Activated CD8-positive, alpha-beta memory T cell treated with anti-CD3 and anti-CD28 coated beads, Interleukin-2, amount 10 ng/mL, durations not matched to agents 7 days and 5 days (primary cell): ENCODE measurements at places on chromosomes 5 and 9. TPM values are rescaled to one million over a fixed set of nuclear protein-coding genes. Genes with fewer than 3 reads are reported as not detected.

The PCDHGB7 gene
- not detected for total RNA-seq

The MAPK9 gene
- 40.9 TPM for total RNA-seq

The DEPDC1B gene
- 35.3 TPM for total RNA-seq

The PCDHGB1 gene
- total RNA-seq = not detected

The MCIDAS gene
- total RNA-seq = 0.21 TPM

The PLAC8L1 gene
- total RNA-seq = 0.50 TPM

The RNF180 gene
- total RNA-seq = not detected

The C1QTNF3 gene
- 3.8 TPM for total RNA-seq

The HTR4 gene
- not detected for total RNA-seq

The ATP10B gene
- not detected for total RNA-seq

The DTWD2 gene
- 1.5 TPM for total RNA-seq

The OR1J2 gene
- not detected for total RNA-seq

The TAF7 gene
- total RNA-seq = 64.6 TPM

The LURAP1L gene
- not detected for total RNA-seq

The PHPT1 gene
- total RNA-seq = 96.8 TPM

The GRIN1 gene
- not detected for total RNA-seq

The AHRR gene
- total RNA-seq = 56.8 TPM

The CDKN2B gene
- total RNA-seq = 0.93 TPM

The IFNB1 gene
- 1.1 TPM for total RNA-seq

The FAM78A gene
- 76.8 TPM for total RNA-seq

The OTULINL gene
- total RNA-seq = 61.5 TPM

The CCL21 gene
- not detected for total RNA-seq

The SPAG8 gene
- total RNA-seq = 1.2 TPM

The C9orf78 gene
- total RNA-seq = 90.2 TPM

The PCDHAC2 gene
- not detected for total RNA-seq

The TRIM7 gene
- total RNA-seq = 1.6 TPM

The EDIL3 gene
- not detected for total RNA-seq

The PCDHGA11 gene
- total RNA-seq = not detected

The LHX6 gene
- not detected for total RNA-seq

The AK3 gene
- total RNA-seq = 35.8 TPM

The OR13F1 gene
- total RNA-seq = not detected

The C8G gene
- 1.7 TPM for total RNA-seq

The C5orf52 gene
- not detected for total RNA-seq

The CBY3 gene
- 0.59 TPM for total RNA-seq

The PCDH1 gene
- not detected for total RNA-seq

The CD72 gene
- total RNA-seq = 11.4 TPM

The THG1L gene
- total RNA-seq = 16.3 TPM

The CARD9 gene
- 0.50 TPM for total RNA-seq

The GTF3C4 gene
- 11.8 TPM for total RNA-seq

The IRX2 gene
- total RNA-seq = not detected

The PTPN3 gene
- total RNA-seq = 4.1 TPM

The PITX1 gene
- total RNA-seq = 0.14 TPM

The PCDHA5 gene
- total RNA-seq = not detected

The TMC1 gene
- not detected for total RNA-seq

The C5orf58 gene
- not detected for total RNA-seq

The BAAT gene
- total RNA-seq = not detected

The FAM219A gene
- total RNA-seq = 13.8 TPM

The ZBED3 gene
- 0.80 TPM for total RNA-seq

The SPATA9 gene
- not detected for total RNA-seq

The RXFP3 gene
- total RNA-seq = not detected
